ENCODE measurements at places on chromosomes 2 and 18.

- DNase-seq, result no peak
These were observed 89.6 kb upstream of the IL1R2 start for GRCh38 chr2:101902169-101902568.

DNA sequence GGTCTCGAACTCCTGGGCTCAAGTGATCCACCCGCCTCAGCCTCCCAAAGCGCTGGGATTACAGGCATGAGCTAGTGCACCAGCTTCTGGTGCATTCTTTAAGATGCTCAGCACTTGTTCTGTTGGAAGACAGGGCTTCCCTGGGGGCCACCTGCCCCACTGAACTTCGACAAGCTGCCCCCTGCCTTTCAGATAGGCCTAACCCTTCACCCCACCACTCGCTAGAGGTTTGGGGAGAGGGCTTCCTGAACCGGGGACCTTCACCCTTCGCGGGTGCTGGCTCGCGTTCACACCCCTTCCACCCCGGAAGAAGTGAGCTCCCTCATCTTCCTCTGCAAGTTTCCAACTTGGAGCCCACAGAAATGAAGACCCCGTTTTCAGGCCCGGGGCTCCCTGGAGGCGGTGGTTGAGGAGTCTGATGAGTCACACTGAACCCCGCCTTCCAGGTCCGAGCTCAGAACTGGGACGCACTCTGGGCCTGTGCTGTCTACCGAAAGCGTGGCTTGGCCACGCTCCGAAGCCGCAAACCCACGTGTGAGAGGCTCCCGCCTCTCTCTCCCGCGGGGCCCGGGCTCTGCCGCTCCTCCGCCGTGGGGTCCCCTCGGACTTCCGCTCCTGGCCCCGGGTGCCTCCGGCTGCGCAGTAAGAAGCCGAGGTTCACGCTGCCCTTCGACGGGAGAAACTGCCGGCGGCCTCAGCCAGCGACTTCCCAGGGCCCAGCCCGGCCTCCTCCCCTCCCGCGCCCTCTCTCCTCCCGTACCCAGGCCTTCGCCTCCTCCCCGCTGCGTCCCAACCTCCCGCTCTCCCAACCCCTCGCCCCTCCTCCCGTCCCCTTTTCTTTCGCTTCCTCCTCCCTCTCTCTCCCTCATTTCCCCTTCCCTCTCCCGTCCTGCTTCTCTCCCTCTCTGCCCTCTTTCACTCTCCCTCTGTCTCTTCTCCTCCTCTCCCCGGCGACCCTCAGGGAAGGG is 47.5 kb upstream of the SP3 start:
- peak; percentile 45 for DNase-seq

DNA sequence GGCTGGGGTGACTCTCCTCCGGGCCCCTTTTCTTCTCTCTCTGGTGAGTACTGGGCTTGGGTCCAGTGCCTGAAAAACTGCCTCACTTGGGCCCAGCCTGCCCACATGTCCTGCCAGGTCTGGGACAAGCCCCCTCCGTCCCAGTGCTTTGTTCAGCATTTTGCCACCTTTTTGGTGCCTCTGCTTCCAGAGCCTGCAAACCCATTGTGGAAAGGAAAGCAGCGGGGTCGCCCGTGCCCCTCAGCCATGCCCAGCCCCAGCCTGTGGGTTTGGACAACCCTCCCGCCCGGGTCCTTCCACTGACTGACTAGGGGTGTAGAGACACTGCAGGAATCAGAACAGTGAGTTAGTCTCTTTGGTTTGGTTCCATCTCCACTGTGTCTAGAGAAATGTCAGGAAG is 140.7 kb upstream of the ALKAL2 start:
- no peak for DNase-seq

DNA sequence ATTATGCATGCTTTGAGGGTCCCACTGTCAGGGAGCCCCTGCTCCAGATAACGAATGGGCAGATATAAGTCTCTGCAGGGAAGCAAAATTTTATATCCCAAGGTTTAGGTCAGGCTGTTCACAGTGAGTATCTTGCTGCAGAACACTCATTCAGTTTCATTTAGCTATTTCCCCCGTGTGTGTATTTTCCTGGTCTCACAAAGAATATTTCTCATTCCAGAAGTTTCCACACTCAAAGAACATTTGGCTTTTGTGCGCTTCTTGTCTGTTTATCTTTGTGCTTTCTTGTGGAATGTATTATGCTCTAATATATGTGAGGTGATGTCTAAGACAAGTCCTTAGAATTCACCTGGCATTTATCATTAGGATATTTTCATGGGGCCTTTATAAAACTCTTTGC is 140.4 kb upstream of the MMADHC start:
- no peak for DNase-seq

GRCh38 chr2:176812246-176812775 is 400.3 kb upstream of the HNRNPA3 start:
- DNase-seq, result no peak

DNA sequence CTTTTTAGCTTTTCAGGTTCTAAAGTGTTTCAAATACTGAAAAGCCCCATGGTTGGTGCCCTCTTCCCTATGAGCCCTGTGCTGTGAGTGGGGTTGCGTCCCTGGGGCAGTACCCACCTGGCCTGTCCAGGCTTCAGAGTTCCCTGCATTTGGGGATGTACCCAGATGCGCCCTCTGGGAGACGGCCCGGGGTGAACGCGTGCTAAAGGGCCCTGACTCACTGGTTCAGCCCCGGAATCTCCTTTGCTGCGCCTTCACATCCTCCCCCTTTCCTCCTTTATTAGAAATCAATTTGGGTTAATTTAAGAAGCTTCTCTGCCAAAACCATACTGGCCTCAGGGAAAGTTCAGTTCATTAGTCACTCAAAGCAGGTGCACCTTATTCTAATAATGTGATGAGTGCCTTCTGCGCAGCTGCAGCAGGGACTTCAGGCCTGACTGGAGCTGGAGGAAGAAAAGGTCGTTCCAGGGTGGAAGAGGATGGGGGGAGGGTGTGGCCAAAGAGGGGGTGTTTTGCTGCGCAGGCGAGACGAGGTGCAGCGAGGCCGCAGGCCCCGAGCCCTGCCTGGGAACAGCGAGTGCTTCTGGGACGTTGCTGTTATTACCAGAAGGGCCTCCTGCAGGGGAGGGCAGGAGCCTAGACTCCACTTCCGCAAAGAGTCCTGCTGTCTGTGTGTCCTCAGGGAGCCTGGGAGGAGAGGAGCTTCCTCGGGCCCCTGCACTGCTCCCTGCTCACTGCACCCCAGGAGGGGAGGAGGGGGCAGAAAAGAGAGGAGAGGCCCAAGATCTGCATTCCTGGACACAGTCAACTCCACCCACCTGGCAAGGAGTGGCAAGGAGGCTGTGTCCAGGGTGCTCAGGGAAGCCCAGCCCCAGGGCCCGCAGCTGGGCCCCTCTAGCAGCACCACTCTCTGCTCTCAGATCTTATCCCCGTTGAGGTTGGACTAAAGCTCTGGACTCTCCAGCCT is 223.2 kb upstream of the PXDN start:
- no peak for DNase-seq

- DNase-seq, result no peak
These were observed 49.7 kb downstream of the SH2D6 start for GRCh38 chr2:85468096-85468703.

GRCh38 chr2:101150306-101151145 is 656 bp downstream of the TBC1D8 start:
- DNase-seq, result peak; percentile 85

- no peak for DNase-seq
These were observed 27.2 kb upstream of the FAM136A start for GRCh38 chr2:70328921-70329561.

GRCh38 chr2:55111570-55112228 is 61.4 kb upstream of the RTN4 start:
- DNase-seq, result peak; percentile 91

DNA sequence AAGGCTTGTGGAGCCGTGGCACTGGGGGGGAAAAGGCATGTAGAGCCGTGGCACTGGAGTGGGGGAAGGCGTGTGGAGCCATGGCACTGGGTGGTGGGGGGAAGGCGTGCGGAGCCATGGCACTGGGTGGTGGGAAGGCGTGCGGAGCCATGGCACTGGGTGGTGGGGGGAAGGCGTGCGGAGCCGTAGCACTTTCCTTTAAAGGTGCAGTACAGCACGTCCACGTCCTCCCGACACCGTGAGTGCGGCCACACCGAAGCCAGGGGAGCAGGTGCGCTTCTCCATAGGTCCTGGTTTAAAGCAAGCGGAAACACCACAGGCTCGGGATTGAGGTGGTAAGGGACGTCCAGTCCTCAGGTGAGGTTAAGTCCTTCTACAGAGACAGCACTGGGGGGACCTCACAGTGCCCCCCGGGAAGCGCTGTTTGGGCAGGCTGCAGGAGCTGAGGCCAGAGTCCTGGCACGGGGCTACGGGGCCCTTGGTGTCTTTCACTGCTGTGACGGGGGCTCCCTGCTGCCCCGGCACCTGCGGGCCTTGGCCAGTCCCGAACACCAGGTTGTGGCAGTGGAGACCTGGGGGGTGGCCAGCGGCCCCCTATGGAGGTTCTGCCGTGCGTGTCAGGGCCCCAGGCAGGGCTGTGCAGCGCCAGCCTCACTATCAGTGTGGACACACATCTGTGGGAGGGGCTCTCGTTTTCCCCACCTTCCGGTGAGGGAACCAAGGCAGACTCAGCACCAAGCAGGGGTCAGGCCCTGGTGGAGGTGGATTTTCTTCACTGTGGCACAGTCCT is 93.0 kb upstream of the CTDP1 start:
- DNase-seq, result no peak

DNA sequence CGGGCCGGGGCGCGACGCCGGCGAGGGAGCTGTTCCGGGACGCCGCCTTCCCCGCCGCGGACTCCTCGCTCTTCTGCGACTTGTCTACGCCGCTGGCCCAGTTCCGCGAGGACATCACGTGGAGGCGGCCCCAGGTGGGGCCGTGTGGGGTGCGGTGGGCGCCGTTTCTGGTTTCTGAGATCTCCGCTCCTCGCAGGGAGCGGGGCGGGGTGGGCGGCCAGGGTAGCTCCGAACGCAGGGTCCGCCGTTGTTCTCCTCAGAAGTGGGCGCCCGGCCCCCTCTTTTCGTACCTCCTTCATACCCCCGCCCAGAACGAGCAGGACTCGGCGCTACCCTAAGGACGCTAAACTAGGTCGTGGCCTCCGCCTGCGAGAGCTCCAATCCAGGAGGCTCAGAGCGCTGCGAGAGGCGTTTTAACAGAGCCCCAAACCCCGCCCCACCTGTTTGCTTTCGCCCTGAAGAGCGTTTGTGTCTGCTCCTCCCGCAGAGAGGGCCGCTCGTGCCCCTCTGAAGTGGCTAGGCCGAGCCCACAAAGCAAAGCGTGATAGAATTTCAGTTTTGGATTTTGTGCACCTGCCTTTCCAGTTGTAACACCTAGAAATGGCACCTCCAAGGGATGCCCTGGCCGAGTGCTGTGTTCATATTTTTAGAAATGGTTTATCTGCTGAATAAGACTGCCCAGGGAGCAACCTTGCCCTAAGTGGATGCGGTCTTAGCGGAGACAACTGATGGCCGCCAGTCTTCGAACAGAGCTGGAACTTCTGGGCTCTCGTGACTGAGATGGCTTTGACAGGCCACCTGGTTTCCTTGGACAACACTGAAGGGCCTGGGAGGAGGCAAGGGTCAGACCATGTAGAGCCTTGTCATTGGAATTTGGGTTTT is 626 bp downstream of the CAPN10 start:
- peak; percentile 83 for DNase-seq

DNA sequence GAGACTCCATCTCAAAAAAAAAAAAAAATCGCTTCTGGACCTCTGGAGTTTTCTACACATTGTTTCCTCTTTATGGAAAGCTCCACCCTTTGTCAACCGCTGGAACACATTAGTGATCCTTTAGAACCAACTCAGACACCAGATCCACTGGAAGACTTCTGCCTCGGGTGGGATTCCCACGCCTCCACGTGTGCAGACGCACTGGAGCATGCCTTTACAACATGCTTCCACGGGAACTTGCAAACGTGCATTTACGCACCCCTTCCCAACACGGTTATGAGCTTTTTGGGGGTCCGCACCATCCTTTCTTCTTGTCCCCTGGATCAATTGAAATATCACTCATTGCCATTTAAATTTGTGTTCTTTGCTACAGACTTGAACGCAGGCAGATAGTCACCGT is 5.1 kb downstream of the CYS1 start:
- no peak for DNase-seq

DNA sequence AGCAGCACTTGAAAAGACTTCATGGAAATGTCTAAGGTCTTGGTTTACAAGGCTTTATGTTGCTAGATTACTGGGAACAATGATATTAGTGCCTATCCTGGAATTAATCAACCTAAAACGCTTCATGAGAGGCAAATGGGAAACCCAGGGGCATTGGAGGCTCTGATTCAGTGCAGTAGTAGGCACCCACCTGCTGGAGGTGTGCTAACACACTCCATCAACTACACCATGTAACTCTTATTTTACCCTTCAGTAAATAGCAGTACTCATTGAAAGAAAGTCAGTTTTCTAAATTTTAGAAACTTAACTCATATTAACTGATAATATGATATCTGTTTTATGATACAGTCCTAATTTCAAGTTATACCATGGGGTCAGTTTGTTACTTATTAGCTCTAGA is 17.4 kb upstream of the HNRNPA3 start:
- DNase-seq, result no peak

DNA sequence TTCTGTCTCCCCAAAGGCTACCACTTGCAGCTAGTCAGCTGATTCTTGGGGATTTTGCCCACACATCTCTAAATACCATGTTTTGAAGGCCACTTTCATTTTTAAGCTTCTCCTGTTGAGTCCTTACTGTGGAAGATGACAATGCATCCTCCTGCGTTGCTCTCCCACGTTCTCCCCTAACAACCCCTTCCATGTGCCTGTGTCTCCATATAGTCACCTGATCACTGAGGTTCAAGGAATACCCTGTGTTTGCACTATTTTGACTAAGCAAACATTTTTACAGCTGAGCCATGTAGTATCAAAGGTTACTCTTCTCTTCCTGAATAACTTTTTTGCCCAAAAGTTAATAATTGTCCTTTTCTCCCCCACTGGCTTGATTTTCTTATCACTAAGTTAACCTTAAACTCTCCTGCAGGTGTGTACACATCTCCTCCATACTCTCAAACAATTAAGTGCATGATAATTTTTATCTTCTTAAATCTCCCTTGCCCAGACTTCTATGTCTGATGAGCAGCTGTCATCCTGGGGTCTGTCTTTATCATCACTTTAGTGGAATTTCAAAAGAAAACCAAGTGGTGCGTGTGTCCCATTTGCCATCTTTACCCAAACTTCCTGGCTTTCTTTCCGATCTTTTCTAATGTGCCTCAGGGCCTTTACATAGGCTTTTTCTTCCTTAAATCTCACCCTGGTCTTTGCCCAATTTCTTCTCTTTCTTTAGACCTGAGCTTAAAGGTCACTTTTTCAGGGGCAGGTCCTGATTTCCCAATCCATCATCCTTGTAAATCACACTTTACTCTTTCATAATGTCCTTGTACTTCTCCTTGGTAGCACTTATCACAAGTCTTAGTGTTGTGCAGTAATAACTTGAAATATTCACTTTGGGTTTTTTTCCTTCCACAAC is 85.2 kb upstream of the SPATS2L start:
- no peak for DNase-seq
